ENCODE measurements at places on chromosomes 11 and 22. TPM values are rescaled to one million over a fixed set of nuclear protein-coding genes. Genes with fewer than 3 reads are reported as not detected.

DNA sequence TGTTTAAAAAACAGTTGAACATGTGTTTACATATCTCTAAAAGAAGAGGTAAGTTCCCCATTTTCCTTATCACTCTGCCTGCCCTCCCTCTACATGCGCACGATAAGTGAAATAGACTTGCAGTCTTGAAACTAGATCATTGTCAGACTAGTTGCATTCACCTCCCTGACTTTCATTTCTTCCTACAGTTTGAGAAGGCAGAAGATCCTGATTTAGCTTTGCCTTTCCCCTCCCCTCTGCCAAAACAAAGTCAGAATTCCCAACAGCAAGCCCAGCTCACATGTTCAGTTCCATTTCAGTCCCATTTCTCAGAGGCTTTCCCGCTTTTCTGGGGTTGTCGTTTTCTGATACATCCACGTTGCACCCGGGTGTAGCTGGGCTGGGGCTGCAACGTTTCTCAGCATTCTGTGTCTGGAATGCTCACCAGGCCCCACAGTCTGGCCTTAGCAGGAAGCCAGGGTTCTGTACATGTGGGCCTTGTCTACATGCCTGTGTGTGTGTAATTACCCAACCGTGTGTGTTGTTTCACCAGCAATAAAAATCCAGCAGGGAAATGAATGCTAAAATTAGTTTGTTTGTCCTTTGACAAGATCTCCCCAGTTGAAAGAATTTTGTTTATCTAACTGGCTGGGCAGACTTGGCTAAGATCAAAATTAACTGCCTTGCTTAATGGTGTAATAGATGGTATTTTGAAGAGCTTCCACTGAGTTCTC, 179.2 kb downstream of the DBX1 start:
- no peak for DNase-seq

DNA sequence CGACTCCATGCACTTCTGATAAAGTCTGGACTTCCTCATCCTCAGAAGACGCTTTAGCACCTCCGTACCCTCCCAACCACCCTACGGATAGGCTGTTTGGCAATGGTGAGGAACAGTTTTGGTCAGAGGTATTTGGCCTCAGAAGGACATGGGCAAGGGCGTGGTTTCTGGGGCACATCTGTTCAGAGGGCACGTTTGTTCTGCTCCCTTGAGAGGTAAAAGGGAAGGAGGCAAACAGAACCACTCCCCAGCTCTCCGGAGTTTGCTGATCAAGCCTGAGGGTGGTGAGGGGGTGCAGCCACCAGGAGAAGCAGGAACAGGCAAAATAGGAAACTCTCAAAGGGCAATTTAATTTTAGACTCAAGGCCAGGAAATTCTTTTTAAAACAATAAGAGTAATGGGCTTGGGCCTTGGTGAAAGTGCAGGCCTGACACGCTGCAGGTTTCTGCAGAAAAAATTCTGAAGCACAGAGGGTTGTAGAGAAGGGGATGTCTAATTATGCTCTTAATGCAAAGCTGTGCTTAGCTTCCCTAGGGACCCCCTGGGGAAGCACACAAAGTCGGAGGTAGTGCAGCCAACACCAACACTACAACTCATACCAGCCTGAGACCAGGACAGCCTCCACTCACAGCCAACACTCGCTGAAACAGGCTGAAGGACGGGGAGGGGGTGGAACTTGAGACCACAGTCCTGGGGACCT, 23.3 kb downstream of the ETS1 start:
- no peak for DNase-seq

- no peak for DNase-seq
Measured at GRCh38 chr22:41485033-41485432, 16.1 kb downstream of the ACO2 start.

DNA sequence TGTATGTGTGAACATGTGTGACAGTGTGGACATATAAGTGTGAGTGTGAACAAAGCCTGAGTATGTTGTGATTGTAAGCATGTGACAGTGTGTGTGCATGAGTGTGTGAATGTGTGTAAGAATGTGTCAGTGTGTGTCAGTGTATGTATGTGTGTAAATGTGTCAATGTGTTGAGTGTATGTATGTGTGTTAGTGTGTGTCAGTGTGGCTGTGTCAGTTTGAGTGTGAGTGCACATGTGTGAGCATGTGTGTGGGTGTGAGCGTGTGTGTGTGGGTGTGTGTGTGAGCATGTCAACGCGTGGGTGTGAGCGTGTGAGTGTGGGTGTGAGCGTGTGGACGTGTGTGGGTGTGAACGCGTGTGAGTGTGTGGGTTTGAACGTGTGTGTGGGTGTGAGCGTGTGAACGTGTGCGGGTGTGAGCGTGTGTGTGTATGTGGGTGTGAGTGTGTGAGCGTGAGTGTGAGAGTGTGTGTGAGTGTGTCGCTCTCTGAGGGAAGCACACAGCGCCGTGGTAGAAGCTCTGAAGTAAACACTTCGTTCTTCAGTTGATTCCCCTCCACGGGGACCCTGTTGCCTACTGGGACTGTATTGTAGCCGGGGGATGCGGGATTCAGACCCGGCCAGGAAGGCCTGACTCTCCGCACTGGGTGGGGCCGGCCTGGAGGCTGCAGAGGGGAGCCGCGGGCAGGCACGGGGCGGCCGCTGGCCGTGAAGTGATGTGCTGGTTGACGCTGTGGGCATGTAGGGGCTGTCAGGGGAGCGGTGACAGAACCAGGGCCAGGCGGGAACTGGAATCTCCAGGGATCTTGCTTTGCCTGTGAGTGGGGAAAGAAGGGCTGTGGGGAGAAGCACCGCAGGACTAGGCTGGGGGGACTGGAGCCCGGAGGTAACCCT, 21.1 kb downstream of the RPS6KA4 start:
- no peak for DNase-seq

GRCh38 chr11:31687256-31687655, 123.9 kb downstream of the PAX6 start:
- DNase-seq: no peak

DNA sequence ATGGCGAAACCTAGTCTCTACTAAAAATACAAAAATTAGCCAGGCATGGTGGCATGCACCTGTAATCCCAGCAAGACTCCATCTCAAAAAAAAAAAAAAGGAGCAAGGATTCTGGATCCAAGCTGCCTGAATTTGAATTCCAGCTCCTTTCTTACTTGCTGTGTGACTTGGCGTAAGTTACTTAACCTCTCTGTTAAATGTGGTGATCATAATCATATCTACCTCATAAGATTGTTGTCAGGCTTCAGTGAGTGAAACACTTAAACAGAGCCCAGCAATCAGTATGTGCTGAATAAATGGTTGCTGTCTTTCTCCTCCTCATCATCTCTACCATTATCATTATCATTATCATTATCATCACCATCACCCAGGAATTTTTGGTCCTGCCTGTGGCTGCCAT, 2.7 kb downstream of the MB start:
- no peak for DNase-seq

DNA sequence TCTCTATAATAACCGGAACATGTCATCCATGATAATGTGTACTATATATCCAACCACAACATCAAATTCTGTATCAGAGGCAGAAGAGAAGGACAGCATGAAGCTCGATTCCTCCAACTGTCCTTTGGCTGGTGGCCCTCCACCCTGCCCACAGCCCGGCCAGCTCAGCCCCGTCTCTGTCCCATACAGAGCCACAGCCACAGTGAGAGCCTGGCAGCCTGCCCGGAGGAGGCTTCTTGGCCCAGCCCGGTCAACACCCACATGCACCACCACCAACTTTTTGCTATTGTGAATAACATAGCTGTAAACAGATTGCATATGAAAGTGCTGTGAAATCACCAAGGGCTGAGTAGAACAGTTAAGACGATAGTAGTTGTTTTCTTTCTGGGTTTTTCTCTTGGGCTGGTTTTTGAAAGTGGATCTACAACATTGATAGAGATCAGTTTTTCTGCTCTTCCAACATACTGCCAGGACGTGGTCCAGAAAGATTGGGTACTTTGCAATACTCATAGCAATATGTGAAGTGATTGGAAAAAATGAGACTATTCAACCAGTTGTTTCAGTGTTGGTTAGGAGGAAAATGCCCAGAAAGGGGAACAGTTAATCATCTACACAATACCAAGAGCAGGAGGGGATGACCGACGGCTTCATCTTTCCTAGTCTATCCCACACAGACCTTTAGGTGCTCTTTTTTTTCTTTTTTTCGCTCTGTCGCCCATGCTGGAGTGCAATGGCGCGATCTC, 6.9 kb upstream of the TUBA8 start:
- DNase-seq: peak; percentile 72

GRCh38 chr11:32333320-32333991, 101.9 kb downstream of the WT1 start:
- DNase-seq: no peak

- no peak for DNase-seq
Measured at GRCh38 chr11:72209101-72209500, 7.5 kb upstream of the FOLR2 start.

DNA sequence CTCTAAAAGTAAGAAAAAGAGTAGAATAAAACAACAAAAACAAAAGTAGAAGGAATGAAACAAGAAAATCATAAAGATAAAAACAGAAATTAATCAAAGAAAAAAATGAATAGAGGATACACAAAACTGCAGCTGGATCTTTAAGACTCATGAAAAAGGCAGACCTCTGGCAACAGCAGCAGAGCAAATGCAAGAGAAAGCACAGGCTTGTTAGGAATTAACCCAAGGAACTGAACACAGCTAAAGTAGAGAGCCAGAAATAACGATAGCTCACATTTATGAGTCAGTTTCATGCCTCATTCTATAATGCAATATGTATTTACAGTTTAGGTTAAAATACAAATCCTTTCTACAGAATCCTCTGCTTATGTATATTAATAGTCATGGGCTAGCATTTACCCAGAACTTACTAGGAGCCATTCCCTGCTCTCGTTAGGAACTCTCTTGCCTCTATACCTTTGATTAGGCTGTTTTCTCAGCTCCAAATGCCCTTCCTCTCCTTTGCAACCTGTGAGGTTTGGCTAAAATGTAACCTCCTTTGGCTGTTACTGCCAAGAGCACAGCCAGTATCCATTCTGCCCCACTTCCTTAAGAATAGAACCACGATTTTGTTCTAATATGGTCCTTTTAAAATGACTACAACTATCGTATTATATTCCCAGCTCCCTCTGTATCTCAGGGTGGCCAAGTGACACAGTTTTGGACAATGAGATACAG, 38.3 kb upstream of the NFAM1 start:
- DNase-seq: no peak

- no peak for DNase-seq
Measured at GRCh38 chr22:32619614-32620426, 145.2 kb downstream of the FBXO7 start.

DNA sequence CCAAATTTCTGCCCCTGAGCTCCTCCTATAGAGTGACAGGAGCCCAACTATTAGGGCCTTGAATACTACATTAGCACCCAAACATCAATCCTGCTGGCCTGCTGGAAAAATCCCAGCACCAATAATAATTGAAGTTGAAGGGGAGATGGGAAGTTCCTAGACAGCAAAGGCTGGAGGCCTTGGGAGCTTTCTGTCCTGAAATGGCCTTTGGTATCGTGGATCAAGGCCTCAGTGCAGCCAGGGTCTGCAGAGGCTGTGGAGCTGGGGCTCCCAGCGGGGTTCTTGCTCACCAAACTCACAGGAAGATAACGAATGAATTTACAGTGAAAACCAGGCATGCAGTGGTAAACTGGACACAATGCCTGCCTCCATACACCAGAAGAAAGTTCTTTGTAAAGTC, 9.2 kb upstream of the MICALL1 start:
- no peak for DNase-seq

The SCYL1 gene
- 60.2 TPM for total RNA-seq
